AG20443 (cell line): ENCODE measurements at places on chromosomes 4 and X.

DNA sequence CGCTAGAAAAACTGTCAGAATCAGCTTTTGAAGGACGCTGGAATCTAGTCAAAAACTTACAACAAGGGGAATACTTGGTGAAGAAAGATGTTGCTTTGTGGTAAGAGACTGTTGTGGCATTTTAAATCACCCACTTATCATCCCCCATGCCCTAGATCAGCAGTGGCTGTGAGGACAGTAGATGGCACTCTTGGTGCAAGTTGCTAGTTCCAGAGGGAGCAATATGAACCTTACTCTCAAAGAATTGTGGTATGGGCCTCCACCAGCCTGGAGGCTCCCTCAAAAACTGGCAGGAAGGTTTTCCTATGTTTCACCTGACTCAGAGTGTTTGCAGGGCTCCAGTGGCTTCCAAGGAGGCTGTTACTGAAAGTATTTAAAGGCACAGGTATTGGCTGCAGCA, 37.7 kb upstream of the SLC16A2 start:
- DNase-seq, result peak; percentile 60

DNA sequence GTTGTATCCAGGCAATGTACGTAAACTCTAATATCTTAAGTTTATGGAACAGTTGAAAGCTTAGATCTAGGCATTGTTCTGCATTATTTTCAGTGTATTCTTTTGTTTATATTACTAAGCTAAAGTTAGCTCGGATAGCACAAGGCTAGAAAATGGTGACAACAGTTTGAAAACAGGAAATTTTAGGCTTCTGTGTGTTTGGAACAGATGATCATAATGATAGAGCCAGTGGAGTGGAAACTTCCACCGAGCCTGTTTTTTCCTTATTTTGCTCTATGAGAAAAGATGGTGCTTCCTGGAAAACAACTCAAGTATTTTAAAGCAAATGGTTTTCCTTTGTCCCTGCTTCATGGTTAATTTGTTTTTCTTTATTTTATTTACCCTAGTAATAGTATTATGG, 70.8 kb downstream of the GAB1 start:
- no peak for DNase-seq

- no peak for DNase-seq
Measured at GRCh38 chr4:121690001-121690400, 6.8 kb downstream of the ANXA5 start.

DNA sequence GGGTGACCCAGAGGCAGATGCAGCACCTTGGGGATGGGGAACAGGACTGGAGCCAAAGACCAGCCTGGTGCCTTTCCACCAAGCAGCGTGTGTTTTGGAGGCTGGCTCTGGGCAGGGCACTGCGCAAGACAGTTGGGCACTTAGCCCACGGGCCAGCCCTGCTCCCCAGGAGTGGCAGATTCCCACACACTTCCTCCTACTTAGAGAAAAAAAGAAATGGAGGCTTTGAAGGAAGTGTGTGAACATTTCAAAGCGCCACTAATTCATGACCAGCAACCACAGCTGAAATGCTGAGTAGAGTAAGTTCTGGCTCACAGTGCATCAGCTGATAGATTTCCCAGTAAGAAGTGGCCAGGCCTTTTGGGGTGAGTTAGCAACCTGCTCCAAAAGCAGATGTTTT, 54.9 kb upstream of the LGI2 start:
- no peak for DNase-seq

GRCh38 chr4:181688432-181688831, 554.8 kb upstream of the TENM3 start:
- DNase-seq, result no peak

DNA sequence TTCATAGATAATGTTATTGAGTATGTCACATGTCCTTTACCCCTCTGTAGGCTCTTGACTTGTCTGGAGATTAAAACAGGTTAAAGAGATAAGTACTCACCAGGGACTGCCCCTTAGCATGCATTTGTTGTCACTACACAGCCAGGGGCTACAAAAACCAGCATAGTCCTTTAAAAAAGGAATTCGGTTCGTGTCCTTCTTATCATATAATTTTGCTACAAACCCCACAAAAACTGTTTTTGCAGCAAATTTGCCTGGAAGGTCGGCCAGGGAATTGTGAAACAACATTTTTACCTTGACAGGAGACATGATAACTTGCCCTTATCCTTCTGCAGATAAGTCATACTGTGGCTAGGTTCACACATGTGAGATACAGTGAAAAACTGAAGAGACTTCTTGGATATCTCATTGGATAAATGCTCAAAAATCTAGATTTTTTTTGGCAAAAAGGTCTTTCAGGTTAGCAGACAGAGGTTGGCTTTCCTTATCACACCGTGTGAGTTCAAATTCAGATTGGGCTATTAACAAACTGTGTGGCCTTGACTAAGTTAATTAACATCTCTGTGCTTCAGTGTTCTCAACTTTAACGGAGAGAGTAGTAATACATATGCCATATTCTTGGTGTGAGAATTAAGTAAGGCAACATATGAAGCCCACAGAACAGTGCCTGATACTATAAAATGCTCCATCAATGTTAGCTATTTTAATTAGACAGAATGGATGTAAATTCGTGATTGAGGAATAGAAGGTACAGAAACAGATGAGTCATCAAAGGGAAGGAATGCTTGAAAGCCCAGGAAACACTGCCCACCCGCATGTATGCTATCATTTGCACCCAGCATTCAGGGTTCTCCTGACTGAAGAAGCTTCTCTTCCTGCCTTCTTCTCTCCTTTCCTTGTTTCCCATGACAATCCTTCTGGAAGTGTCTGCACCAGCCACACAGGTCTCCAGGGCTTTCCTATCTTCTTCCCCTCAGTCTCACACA, 30.0 kb downstream of the FAM9C start:
- no peak for DNase-seq

DNA sequence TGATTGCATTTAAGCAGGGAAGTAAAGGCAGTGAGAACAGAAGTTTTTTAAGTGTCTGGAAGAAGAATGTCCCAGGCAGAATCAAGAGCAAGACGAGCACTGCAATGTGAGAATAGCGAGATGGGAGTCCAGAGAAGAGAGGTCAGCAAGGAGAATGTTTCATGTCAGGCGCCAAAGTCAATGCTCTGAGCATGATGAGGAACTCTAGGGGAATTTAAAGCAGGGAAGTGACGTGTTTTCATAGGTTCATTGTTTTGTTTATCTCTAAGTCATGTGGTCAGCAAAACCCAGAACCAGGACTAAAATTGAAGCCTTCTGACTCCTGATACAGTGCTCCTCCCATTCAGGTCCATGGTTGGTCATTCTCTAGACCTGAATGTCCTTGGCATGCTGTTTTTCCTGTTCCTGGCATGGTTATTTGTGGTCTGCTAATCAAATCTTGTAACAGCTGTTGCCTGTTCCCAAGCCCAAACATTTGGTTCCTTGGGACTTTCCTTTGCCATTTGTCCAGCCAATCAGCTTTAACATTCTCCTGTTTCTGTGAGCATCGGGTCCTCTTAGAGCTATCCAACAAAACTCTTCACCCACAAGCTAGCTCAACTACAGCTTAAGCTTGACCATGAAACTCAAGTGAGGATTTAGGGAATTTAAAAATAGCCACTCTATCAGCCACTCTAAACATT, 37.7 kb downstream of the PTCHD1 start:
- no peak for DNase-seq

DNA sequence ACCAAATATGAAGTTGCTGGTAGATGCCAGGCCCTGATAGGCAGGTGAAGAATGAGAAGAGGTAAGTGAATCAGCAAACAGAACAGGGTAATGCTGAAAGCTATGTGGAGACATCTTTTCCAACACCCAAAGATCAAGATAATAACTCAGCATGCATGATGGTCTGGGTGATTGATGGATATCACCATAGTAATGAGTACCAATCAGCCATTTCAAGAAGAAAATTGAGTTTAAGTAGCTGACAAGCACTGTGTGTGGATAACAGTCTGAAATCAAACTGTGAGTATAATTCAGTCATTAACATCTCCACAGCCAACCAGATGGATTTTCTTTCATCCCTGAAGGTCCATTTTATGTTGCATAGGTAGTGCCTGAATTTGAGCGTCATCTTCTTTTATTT, 289.6 kb upstream of the SMIM31 start:
- no peak for DNase-seq

- no peak for DNase-seq
Measured at GRCh38 chrX:2698604-2699003, 7.5 kb downstream of the CD99 start.

DNA sequence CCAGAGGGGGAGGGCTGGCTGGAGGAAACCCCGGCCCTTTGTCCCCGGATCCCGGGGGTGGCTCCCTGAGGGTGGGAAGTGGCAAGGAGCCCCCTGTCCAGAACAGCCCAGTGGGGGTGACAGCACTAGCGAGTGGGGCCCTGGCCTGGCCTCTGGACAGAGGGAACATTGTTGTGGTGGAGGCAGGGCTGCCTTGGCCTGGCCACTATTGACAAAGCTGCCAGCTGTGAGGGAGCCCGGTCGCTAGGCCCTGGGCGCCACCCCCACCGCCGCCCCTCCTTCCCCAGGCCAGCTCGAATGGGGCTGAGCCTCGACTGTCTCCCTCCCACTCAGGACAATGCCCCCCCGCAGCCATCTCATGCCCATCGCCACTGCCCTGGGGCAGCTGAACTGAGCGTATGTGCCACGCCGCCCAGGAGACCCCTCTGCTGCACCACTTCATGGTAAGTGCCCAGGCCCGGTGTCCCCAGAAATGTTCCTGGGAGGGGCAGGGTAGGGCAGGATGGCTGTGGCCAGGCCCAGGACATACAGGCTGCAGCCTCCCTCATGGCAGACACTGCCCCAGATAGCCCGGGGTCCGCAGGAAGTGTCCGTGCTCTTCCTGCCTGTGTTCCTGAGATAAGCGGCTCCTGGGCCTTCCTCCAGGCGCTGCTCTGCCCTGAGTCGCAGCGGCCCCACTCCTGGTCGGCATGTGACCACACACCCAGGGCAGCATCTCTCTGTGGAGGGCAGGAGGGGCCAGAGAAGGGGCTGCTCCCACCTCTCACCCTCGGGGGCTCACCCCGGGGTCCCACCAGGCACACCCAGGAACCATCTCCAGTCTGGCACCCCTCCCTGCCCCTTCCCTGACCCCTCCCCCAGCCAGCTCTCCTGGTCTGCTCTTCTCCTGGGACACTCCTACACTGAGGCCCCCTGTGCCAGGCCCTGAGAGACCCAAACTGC, 1.4 kb downstream of the PLXNB3 start:
- DNase-seq, result no peak

GRCh38 chr4:182141061-182141460, 102.1 kb upstream of the TENM3 start:
- DNase-seq, result no peak

DNA sequence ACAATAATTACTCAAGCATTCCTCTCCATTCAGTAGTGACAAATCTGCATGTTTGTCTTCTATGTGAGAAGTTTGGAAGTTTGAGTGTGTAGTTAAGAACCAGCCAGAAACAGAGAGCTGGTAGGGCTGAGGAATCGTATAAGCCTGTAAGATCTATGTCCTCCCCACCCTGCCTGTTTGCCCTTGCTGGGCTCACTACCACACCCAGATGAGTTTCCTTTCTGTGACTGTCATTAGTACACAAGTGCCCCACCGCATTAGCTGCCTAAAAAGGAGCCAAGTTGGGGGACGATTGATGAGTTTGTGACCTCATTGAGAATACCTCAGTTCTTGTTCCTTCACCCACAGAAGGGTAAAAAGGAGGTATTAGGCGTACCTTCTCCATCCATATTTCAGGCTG, 28.3 kb downstream of the DOCK11 start:
- DNase-seq, result no peak

DNA sequence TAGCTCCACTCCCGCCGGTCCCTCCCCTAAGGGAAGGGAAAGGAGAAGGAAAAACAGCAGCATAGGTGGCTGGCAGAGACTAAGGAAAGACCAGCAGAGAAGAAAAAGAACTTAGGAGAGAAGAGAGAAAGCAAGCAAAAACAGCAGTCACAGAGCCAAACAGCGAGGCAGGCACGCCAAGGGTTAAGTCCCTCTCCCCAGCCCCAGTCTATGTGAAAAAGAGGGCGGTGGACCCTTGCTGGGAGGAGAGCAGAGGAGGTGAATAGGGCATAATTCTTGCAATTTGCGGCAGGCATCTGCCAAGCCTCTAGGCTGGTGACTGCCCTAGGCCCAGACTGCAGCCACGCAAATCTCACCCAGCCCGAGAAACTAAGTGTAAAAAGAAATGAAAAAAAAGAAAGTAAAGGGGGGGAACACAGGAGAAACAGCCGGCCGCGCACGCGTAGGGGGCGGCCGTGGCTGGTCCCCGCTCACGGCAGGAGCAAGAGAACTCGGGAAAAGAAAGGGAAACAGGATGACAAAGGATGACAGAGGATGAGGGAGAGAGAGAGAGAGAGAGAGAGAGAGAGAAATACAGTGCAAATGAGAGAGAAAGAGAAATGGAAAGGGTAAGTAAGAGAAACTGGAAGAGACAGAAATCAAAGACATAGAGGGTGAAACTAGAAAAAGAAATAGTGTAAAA, 48.6 kb downstream of the MAGEA9 start:
- peak; percentile 30 for DNase-seq

GRCh38 chr4:159145992-159146330, 43.1 kb downstream of the RAPGEF2 start:
- no peak for DNase-seq

GRCh38 chrX:70183091-70183490, 5.8 kb downstream of the DGAT2L6 start:
- no peak for DNase-seq

GRCh38 chr4:122584519-122584918, 36.3 kb downstream of the IL21 start:
- DNase-seq, result peak; percentile 77

DNA sequence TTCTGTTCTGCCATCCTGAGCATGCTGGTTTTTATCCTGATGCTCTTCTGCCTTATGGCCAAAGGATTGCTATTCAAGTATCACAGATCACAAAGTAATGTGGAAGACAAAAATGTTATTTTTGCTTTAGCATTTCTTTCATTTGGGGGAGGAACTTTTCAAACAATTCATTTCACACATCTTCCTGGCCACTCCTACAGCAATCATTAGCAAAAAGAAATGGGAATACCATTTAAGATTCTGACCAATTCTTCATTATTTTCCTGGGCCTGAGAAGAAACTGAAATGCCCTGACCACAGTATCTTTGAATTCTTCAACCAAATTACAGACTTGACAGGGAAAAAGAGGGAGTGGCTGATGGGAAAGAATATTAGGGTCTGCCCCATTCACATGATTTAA, 38.0 kb upstream of the GRID2 start:
- no peak for DNase-seq

DNA sequence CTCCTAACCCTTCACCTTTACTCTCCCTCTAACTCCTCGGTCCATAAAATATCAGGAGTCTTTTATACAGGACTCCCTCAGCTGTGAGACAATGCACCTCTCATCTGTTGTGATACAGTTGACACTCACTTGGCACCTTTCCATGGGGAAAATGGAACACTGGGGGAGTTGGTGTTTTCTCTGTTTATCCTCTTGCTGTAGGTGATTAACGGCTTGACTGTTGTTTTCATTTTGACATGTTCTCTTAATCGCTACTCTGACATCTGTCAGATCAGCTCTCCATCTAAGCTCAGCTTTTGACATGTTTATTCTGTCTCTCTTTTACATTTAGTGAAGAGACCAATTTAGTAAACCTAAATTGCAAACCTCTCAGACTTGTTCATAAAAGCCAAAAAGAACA, 604.8 kb downstream of the TRAM1L1 start:
- no peak for DNase-seq
